Renal pelvis (tissue), 12 donors: ENCODE measurements at places on chromosomes 4 and X. TPM values are rescaled to one million over a fixed set of nuclear protein-coding genes. Genes with fewer than 3 reads are reported as not detected.

MGARP gene
- 0.34 TPM for polyA plus RNA-seq

CNKSR2 gene
- 1.3 TPM for polyA plus RNA-seq

GSX2 gene
- not detected for polyA plus RNA-seq

NXT2 gene
- polyA plus RNA-seq = 16.2 TPM

ZNF674 gene
- 7.6 TPM for polyA plus RNA-seq

TMEM192 gene
- 28.8 TPM for polyA plus RNA-seq

OSTC gene
- polyA plus RNA-seq = 250 TPM
